ENCODE measurements at places on chromosomes 1 and 21. TPM values are rescaled to one million over a fixed set of nuclear protein-coding genes. Genes with fewer than 3 reads are reported as not detected.

Gene MLLT11
- 8.8 TPM for total RNA-seq

Gene CD247
- 0.18 TPM for total RNA-seq

Gene OR2W3
- 2.0 TPM for total RNA-seq

Gene NID1
- 17.5 TPM for total RNA-seq

- DNase-seq: peak; percentile 14
These were observed 37.8 kb upstream of the THEM4 start for GRCh38 chr1:151947140-151947539.

DNA sequence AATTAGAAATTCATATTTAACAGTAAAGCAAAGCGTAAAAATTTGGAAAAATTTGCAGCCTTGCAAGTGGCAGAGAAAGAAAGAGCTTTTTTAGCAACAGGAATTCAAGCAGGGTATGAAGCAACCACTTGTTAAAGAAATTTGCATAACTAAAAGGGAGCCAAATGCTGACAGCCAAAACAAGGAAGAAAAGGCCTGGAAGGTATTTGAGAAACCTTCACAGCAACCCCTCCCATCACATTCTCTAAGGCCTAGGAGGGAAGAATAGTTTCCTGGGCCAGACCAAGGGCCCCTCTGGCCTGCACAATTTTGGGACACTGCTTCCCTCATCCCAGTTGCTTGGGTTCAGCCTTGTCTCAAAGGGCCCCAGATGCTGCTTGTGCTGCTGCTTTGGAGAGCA, 672.4 kb upstream of the TMPRSS15 start:
- no peak for DNase-seq

DNA sequence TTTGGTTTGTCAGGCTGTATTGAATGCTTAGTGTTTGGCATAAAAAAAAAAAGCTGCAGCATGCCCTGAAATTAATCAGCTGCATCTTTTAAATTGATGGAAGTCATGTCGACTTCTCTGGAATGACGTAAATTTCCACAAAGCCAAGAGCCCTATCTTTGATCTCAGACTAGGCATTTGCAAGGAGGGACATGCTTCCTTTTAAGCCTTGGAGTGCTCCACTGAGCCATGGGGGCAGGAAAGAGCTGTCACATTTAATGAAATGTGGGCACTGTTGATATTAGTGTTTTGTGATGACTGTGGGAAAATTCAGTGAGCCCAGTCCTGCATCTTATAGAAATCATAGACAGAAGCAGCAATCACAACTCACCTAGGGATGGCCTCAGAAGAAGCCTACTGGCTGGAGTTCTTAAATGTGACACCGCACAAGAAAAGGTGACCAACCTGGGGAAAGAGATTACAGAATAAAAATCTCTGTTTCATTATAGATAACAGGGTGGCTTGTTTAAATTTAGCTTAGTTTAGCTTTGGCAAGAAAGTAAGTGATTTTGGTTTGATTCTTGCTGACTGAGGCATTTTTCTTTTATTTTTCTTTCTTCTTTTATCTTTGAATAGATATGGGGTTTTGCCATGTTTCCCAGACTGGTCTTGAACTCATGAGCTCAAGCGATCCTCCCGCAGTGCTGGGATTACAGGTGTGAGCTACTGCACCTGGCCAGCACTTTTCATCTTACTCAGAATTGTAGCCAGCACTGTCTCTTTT, 188.2 kb downstream of the HHAT start:
- no peak for DNase-seq

- no peak for DNase-seq
These were observed 650.4 kb upstream of the PRMT6 start for GRCh38 chr1:106406114-106406513.

DNA sequence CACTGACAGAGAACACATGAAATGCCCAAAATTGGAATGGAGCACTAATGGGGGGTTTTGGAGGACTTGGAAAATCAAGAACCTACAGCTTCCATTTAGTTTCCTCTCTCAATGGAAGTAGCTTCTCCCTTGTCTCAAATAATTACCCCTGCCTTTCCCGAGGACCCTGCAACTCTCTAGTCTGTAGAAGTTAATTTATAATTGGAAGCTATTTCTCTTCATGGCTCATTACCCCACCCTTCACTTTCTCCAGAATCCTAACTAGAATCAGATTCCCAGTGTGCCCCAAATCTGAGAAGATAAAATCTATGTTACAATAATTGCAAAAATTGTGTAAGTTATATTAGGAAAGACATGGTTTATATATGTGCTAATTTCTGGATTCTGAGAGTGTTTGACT, 181.5 kb upstream of the ATP1B1 start:
- no peak for DNase-seq

DNA sequence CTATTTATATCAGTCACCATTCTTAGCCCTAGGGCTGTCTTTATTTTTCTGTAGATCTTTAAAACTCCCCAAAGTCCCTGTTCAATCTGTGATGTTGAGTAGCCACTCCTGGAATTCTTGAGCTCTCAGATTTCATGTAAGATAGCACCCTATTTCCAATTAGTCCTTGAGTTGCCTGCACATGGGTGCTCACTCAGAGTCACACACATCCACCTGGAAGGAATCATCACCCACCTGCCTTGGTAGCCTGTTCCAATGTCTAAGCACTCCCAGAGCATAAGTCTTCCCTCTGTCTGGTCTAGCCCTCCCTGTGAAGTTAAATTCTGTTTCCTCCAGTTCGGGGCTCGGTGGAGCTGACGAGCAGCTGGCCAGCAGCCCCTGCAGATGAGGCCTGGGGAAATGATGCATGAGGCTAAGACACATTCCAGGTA, 14.7 kb upstream of the ATF3 start:
- no peak for DNase-seq

GRCh38 chr21:40187244-40187643, 320.0 kb downstream of the PCP4 start:
- DNase-seq: no peak

DNA sequence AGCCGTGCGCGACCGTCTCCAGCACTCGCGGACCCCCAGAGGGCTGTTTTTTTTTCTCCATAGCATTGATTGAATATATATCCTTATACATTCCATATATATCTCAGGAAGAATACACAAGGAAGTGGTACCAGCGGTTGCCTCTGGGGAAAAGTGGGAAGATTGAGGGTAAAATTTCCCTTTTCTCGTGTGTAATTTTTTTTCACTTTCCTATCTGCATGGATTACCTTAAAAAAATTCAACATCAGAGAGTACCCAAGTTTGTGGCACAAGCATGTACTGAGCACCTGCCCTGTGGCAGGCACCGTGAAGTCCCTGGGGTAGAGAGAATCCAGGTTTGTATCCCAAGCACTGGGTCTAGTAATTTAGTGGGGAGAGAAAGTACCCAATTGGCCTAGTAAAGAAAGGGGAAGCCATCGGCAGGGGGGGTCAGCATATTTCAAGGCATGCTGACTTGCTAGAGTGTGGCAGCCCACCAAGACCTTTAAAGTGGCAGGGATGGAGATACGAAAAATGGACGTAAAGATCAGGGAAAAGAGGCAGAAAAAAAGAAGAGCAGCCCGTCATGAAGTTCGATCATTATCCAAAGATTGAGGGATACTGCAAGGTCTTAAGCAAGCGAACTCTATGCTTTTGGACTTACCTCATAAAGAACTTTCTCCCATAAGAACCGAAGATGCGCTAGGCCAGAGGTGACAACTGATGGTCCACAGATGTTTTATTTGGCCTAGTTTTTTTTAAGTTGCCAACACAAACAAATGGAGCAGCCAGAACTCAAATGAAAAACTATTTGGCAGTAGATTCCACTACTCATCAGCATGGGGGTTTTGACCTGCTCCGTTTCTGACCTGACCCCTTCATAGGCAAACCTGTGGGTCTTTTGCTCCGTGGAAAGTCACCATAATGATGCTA, 1.5 kb upstream of the HMGN1 start:
- no peak for DNase-seq

GRCh38 chr1:99766378-99766800, at the start of gene FRRS1:
Gene FRRS1 (minus strand): TSS chr1:99766635. CDS start chr1:99748768, 17,867 bp downstream.
- DNase-seq: peak; percentile 58

- peak; percentile 72 for DNase-seq
These were observed 6.5 kb upstream of the FGGY start for GRCh38 chr1:59290193-59290949.

GRCh38 chr1:85290826-85291225, 14.4 kb upstream of the BCL10 start:
- peak; percentile 12 for DNase-seq

Data from HT1080 (cell line).